ENCODE measurements at places on chromosomes 5 and 9.
A peak's percentile ranks its signal among the peaks of the same experiment; 100 is the strongest.

DNA sequence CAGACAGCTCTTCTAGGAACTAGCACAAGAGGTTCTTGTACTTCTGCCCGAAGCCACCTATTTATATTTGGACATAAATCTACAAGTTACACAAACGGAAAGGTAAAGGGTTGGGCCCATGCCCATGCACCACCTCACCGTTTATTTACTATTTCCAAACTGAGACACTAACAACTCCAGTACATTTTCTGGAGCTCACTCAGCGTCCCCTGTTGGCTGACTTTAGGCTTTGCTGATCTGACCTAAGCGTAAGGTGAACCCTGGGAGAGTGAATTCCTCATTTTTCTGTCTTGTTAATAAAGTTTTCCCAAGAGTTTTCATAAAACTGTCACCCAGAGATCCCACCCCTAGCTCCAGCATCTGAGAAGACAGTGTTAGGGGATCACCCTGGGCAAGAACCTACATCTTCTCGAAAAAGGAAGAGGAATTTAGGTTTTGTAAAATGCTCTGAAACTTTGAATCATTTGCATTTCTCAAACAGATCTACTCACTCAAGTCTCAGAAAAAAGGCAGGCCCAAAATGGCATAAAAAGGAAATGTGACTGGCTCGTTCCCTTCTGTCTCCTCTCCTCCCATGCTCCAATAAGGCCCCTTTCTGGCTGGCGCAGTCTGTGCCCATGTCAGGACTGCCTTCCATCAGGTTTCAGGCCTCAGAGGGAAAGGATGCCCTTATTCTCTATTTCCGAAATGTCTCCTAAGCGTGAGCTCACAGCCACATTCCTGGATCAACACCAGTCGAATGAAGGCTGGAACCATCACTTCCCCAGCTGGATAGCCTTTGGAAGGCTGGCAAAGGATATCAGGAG, 201.3 kb downstream of the FANCC start:
- no peaks in the 10 kb centered on the region for H3K27me3 ChIP-seq
- peak; percentile 61 for DNase-seq
- no peak overlapping the region for H3K4me3 ChIP-seq

- peaks cover 3% of the 10 kb centered on the region for H3K4me1 ChIP-seq
- H3K27ac ChIP-seq, result no peak overlapping the region
- no peaks in the 10 kb centered on the region for H3K27me3 ChIP-seq
- no peaks in the 10 kb centered on the region for H3K36me3 ChIP-seq
Observed at GRCh38 chr5:78806544-78806943, 158.0 kb upstream of the LHFPL2 start.

GRCh38 chr5:40367255-40367654, 312.5 kb upstream of the PTGER4 start:
- no peak overlapping the region for H3K4me3 ChIP-seq
- H3K36me3 ChIP-seq, result no peaks in the 10 kb centered on the region
- no peaks in the 10 kb centered on the region for H3K27me3 ChIP-seq
- H3K27ac ChIP-seq, result no peak overlapping the region
- H3K4me1 ChIP-seq, result no peaks in the 10 kb centered on the region

- H3K4me3 ChIP-seq, result no peak overlapping the region
- no peaks in the 10 kb centered on the region for H3K36me3 ChIP-seq
- H3K27ac ChIP-seq, result no peak overlapping the region
- H3K4me1 ChIP-seq, result no peaks in the 10 kb centered on the region
Observed at GRCh38 chr5:168899673-168900072, 320.5 kb upstream of the PANK3 start.

- H3K27ac ChIP-seq, result no peak overlapping the region
- no peak overlapping the region for H3K4me3 ChIP-seq
- H3K27me3 ChIP-seq, result no peaks in the 10 kb centered on the region
- H3K36me3 ChIP-seq, result no peaks in the 10 kb centered on the region
- DNase-seq, result no peak
Observed at GRCh38 chr9:97364769-97365490, 47.0 kb upstream of the TDRD7 start.

GRCh38 chr5:104344809-104345208, 782.2 kb upstream of the NUDT12 start:
- H3K4me1 ChIP-seq, result no peaks in the 10 kb centered on the region
- DNase-seq, result no peak
- no peaks in the 10 kb centered on the region for H3K27me3 ChIP-seq
- H3K4me3 ChIP-seq, result no peak overlapping the region
- no peak overlapping the region for H3K27ac ChIP-seq
- H3K36me3 ChIP-seq, result no peaks in the 10 kb centered on the region

DNA sequence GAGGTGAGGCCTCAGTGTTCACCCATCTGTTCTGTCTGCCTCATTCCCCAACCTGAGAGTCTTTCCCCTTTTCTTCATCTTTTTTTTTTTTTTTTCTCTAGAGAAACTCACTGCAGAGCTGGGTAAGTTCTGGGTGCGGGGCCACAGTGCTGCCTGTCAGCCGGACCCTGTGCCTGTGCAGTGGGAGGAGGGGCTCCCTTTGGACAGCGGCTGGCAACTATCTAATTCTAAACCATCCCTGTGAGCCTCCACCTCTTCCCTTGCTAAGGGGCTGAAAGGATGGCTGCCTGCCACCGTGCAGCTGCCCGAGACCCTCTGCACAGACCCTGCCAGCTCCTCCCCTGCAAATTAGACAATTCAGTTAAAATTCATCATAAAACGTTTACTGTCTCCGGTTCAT, 14.1 kb downstream of the BTNL9 start:
- no peaks in the 10 kb centered on the region for H3K36me3 ChIP-seq
- DNase-seq, result no peak
- peaks cover 84% of the 10 kb centered on the region for H3K27me3 ChIP-seq
- peak overlapping the region; percentile 55 for H3K4me3 ChIP-seq
- H3K27ac ChIP-seq, result peak overlapping the region; percentile 51

GRCh38 chr5:139701056-139701741, 53.0 kb downstream of the CXXC5 start:
- no peaks in the 10 kb centered on the region for H3K27me3 ChIP-seq
- H3K36me3 ChIP-seq, result no peaks in the 10 kb centered on the region
- no peak overlapping the region for H3K4me3 ChIP-seq
- peaks cover 27% of the 10 kb centered on the region for H3K4me1 ChIP-seq

- no peaks in the 10 kb centered on the region for H3K36me3 ChIP-seq
- H3K4me1 ChIP-seq, result no peaks in the 10 kb centered on the region
Observed at GRCh38 chr9:114282926-114283325, 40.0 kb upstream of the ORM1 start.

DNA sequence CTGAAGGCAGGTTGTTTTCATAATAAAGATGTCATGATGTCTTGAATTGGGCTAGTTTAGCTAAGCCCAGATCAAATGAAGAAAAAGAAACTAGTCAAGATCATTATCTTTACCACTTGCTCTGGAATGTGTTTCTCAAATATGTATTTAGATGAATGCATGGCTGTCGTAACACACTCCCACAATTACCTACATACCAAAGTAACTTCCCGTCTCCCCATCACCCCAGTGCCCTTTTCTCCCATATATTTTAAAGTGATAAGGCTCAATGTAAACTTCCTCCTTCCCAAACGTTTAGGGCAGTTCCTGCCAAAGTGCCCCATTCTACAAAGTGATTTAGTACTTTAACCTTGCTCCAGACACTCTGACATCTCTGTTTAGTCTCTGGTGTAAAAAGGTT, 61.4 kb downstream of the SLC1A3 start:
- H3K4me1 ChIP-seq, result no peaks in the 10 kb centered on the region
- no peak overlapping the region for H3K27ac ChIP-seq
- H3K36me3 ChIP-seq, result no peaks in the 10 kb centered on the region
- no peaks in the 10 kb centered on the region for H3K27me3 ChIP-seq
- H3K4me3 ChIP-seq, result no peak overlapping the region

- no peak for DNase-seq
- H3K36me3 ChIP-seq, result no peaks in the 10 kb centered on the region
- no peaks in the 10 kb centered on the region for H3K4me1 ChIP-seq
- H3K27me3 ChIP-seq, result no peaks in the 10 kb centered on the region
- H3K4me3 ChIP-seq, result no peak overlapping the region
Observed at GRCh38 chr5:163310997-163311396, 126.4 kb upstream of the CCNG1 start.

- no peak overlapping the region for H3K4me3 ChIP-seq
- H3K27ac ChIP-seq, result no peak overlapping the region
- no peaks in the 10 kb centered on the region for H3K27me3 ChIP-seq
- H3K4me1 ChIP-seq, result peaks cover 15% of the 10 kb centered on the region
- no peak for DNase-seq
Observed at GRCh38 chr9:87119328-87119881, 172.1 kb upstream of the GAS1 start.

GRCh38 chr5:141303756-141304155, at the start of gene SLC25A2:
Gene SLC25A2 (minus strand): TSS chr5:141304049. CDS start chr5:141303865, 184 bp downstream.
- H3K27me3 ChIP-seq, result no peaks in the 10 kb centered on the region
- DNase-seq, result no peak

DNA sequence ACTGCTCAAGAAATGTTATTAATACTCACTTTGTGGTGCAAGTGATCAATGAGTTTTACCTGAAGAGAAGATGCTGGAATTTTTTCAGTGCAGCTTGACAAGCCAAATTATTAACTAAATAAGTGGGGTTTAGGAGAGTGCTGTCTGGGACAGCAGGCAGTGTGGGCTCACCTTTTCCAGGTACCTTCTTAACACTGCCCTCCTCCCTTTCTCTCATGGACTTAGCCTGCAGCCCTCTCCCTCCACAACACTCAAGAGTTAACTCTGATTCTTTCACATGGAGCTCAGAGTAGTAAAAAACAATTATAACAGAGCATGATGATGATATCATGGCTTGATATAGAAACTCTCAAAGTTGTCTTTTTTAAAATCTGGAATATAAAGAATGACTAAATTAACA, 404.8 kb upstream of the SLC30A5 start:
- no peak for DNase-seq
- no peaks in the 10 kb centered on the region for H3K27me3 ChIP-seq
- no peaks in the 10 kb centered on the region for H3K36me3 ChIP-seq
- no peaks in the 10 kb centered on the region for H3K4me1 ChIP-seq
- H3K4me3 ChIP-seq, result no peak overlapping the region

DNA sequence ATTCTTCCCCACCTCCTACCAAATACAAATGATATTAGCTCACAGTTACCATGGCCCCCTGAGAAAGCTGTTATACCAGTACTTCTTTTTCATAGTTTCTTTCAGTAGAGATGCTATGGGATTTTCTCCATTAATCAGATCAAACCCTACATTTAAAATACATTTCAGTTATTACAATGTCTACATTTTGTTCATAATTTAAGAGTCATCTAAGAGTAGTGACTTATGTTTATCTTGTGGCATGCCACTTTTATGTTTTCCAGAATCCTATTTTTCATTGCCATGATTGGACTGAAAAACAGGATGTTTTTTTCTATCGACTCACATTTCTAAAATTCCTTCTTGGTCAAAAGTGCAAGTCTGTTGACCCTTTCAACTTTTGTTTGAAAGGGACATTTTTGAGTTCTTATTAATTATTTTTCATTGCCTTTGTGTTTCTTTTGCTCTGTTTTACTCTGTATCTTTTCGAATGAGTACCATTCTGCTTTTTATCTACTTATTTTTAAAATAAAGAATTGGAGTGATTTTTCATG, 77.4 kb upstream of the ANXA1 start:
- no peak for DNase-seq
- H3K27ac ChIP-seq, result peak overlapping the region; percentile 49
- no peak overlapping the region for H3K4me3 ChIP-seq
- H3K27me3 ChIP-seq, result no peaks in the 10 kb centered on the region
- H3K36me3 ChIP-seq, result no peaks in the 10 kb centered on the region
- no peaks in the 10 kb centered on the region for H3K4me1 ChIP-seq
